ENCODE measurements at places on chromosomes 1 and 21. TPM values are rescaled to one million over a fixed set of nuclear protein-coding genes. Genes with fewer than 3 reads are reported as not detected.
A peak's percentile ranks its signal among the peaks of the same experiment; 100 is the strongest.

- DNase-seq, result no peak
Observed at GRCh38 chr1:89998306-89998705, 3.4 kb downstream of the ZNF326 start.

DNA sequence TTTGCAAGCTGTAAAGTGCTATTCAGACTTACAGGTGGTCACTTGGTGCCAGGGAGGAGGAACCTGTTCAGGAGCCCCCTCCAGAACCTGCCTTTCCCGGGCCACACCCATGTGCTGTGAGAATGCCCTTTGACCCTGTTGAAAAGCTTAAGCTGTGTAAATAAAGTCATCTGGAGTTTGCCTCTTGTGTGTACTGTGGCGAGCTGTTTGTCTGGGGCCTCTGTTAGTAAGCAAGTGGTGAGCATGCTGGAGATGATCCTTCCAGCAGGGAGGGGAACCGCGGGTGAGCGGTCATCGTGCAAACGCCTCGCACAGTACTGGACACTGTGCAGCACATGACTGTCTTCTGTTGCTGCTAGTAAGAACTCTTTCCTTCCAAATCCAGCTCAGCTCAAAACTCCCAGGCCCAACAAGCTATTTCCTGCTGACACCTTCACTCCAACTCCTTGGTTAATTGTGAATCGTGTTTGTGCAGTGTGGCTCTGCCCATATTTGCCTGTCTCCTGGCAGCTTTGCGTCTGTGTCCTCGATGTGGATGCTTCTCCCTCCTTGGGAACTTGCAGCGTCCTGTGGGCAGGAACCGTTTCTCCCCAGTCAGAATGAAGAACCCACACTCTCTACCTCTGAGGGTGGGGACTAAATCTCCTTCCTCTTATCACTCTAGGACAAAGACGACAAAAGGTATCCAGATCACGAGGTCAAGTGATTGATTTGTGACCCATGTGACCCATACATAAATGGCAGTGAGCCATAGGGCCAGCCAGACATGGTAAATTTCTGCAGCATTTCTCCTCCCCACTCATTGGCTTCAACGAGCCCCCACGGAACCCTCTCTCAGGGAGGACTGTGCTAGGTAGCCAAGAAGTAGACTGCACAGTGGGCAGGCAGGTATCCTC is 13.9 kb upstream of the BTG2 start:
- DNase-seq, result no peak

DNA sequence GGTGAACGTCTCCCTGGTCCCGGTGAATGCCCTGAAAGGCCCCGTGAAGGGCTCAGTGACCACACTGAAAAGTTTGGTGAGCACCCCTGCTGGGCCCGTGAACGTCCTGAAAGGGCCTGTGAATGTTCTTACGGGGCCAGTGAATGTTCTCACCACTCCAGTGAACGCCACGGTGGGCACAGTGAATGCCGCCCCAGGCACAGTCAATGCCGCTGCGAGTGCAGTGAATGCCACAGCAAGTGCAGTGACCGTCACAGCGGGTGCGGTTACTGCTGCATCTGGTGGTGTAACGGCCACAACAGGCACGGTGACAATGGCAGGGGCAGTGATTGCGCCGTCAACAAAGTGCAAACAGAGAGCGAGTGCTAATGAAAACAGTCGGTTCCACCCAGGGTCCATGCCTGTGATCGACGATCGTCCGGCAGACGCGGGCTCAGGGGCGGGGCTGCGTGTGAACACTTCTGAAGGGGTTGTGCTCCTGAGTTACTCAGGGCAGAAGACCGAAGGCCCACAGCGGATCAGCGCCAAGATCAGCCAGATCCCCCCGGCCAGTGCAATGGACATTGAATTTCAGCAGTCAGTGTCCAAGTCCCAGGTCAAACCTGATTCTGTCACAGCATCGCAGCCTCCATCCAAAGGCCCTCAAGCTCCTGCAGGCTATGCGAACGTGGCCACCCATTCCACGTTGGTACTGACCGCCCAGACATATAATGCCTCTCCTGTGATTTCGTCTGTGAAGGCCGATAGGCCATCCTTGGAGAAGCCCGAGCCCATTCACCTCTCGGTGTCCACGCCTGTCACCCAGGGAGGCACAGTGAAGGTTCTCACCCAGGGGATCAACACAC is 41.5 kb downstream of the ZBTB17 start:
- no peak for DNase-seq

DNA sequence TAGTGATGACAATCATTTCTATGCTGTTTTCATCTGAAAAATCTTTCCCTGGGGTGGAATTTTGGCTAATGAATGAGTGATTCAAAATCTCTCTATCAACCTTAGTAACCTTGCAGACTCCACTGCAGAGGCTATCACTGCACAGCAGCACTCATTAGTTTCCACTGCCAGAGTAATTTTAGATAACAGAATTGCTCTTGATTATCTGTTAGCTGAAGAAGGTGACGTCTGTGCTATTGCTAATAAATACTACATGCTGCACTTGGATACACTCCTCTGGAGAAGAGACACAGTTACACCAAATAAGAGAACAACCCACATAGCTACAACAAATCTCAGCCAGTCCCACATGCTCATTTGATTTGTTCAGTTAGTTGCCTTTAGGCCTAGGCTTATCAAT is 1348.4 kb downstream of the NCAM2 start:
- no peak for DNase-seq

DNA sequence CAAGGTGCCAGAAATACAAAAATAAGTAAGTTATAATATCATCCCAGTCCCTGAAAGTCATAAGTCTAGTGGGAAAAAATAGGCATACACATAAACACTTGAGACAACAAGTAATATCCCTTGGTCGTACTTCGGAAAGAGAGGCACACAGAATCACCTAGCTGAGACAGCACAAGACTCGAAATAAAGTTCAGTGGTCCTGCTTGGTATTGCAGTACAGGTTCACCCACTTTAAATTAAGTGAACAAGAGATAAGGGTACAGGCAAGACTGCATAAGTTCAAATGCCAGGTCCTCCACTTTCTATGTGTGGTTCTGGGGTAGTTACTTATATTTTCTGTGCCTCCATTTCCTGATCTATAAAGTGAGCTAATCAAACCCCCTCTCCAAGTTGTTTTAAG is 47.6 kb downstream of the SEC16B start:
- no peak for DNase-seq

DNA sequence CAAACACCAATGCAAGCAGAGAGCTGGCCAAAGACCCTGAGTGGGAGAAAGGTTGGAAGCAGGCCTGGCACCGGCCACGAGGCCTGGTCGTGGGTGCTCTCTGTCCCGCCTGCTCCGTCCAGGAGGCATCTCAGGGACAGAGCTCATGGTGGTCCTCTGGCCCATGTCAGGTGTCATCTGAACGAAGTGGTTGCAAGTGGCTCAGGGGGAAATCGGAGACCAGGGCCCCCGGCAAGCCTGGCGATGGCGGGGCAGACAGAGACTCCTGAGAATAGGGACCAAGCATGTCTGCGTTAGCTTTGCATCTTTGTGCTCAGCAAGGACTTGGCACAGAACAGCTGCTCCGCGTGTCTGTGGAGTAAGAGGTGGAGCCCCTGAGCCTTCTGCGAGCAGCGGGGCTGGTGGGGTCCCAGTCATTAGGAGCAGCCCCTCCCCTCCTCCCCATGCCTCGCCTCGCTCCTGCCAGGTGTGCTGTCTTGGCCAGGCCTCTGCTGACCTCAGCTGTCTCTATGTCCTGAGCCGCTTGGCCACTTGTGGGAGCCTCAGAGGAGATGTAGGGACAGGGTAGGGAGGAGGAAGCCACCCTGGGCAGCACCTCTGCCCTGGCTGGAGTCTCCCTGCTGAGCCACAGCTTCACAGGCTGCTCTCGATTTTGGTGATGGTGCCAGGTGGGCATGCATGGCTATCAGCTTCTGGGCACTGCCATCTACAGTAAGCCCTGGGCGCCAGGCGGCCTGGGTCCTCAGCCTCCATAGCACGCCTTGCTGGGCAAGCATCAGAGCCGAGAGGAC is 362.9 kb upstream of the VAMP3 start:
- no peak for DNase-seq

GRCh38 chr21:43581453-43581852 is 77.8 kb downstream of the HSF2BP start:
- no peak for DNase-seq

DNA sequence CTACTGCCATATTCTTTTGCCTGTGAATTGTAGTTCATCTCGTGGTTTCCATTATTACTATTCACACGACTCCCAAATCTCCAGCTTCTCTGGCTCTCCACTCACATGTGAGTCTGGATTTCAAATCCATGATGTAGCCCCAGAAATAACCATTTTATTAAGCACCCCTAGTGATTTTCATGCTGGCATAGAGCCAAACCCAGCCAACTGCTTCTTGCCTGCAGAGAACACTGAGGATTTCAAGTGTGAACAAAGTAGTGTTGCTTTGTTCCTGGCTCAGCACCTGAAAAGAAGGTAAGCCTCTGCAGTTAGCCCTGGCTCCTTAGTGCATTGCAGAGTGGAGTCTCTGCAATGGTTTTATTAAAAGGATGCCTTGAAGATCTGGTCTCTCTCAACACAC is 25.9 kb downstream of the UTP25 start:
- no peak for DNase-seq

GRCh38 chr1:8649027-8649426 is 168.4 kb downstream of the RERE start:
- no peak for DNase-seq

DNA sequence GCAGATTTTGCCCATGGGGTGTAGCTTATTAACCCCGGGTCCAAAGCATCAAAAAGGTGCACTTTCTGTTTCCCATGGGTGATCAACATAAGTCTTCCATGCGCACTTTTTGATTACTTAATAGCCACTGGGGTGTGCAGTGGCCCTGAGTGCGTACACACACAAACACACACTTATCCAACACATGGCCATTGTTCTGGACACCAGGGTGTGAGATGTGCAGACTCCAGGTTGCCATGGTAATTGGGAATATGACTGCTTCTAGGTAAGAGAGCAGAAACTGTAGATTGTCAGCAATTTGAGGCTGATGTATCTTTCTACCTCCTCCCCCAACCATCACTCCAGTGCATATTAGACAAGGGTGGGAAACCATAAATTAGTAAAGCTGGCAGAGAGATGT is 68.8 kb downstream of the MAB21L3 start:
- DNase-seq, result no peak

GRCh38 chr21:44902268-44903049 is 18.2 kb downstream of the ITGB2 start:
- no peak for DNase-seq

DNA sequence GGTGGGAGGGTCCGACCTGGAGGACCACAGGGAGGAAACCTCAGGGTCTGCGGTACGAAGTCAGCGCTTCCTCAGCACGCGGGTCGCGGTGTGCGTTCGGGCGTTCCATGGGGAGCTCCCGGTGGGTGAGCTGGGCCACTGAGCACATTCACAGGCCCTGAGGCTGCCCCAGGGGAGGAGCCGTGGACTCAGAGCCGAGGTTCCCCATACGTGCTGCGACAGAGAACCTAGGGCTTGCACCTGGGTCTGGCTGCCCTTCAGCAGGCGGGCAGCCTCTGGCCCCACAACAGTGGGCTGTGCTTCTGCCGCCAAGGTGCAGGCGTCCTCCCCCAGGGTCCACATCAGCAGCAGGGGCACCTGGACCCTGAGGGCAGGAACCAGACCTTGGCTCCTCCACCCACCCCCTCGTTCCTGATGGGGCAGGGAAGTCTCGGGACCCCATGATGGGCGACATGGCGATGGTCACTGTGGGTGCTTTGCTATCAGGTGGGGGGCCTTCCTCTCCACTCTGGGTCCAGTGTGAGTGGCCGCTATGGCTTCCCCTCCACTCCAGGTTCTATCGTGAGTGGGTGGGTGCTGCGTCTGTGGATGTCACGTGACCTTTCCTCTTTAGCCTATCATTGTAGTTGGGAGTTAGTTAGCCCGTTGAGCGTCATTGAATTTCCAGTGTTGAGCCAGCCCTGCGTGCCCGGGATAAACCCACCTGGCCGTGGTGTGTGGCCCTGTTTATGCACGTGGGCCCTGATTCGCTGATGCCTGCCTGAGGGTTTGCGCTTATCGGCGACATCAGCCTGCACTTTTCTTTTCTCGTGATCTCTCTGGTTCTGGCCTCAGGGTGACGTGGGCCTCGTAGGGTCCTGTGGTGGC is 27.9 kb downstream of the FTCD start:
- no peak for DNase-seq

DNA sequence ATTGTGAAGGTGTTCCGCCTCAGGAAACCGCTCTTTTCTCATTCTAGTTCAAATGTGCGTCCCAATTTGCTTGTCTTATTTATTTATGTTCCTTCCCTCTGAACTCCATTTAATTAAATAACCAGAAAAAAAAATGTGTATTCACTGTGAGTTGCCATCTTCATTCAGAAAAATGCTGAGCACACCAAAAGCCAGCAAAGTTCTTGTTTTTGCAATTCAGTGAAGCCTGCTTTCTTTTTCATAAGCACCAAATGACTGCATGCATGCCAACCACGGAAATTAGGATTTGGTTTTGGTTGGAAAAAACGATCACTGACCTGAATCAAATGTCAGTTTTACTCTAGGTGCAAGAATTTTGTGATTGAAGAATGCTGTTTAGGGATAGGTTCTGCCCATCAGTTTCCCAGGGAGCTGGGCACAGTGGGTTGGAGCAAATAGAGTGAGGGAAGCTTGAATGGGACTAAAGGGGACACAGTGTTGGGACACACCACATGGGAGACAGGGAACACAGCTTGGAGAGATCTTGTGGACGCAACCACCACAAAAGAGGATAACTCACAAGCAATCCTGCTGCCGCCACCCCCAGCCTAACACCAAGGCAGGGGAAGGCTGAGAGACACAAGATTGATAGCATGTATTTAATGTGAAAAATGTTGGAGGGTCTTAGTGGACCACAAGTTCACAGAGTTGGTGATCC is 183.4 kb upstream of the GALNT2 start:
- no peak for DNase-seq

GRCh38 chr1:7519861-7520395 is 251.2 kb upstream of the VAMP3 start:
- no peak for DNase-seq

DNA sequence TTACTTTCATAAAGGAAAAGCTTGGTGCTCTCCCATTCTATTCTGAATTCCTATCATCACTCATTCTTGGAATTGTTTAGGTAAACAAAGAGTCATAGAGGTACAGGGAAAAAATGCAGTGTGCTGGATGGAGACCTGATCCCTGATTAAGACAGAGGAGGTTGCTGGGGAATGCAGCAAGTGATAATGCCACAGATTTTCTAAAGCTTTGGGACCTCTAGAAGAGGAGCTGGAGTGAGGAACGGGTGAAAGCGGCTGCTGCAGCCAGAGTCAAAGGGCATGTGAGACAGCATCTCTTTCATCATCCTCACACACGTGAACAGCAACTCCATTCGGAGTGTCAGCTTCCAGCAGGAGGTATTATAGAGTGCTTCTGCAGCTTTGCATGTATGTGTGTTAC is 54.9 kb upstream of the DIPK1A start:
- no peak for DNase-seq

GRCh38 chr1:152189657-152190442 is 30.8 kb upstream of the RPTN start:
- DNase-seq, result peak; percentile 45

KCND3 gene
- polyA plus RNA-seq, result 1.4 TPM

GJC2 gene
- 0.84 TPM for polyA plus RNA-seq

GPR37L1 gene
- polyA plus RNA-seq, result 0.04 TPM

SERTAD4 gene
- 7.7 TPM for polyA plus RNA-seq

RAB29 gene
- 4.6 TPM for polyA plus RNA-seq

DYNLT5 gene
- polyA plus RNA-seq, result 4.2 TPM

ZBTB8A gene
- polyA plus RNA-seq, result 9.1 TPM

TEDDM1 gene
- polyA plus RNA-seq, result not detected
